Activated CD8-positive, alpha-beta memory T cell treated with anti-CD3 and anti-CD28 coated beads, Interleukin-2, amount 10 ng/mL, durations not matched to agents 7 days and 5 days (primary cell): ENCODE measurements at places on chromosomes 7 and 10. TPM values are rescaled to one million over a fixed set of nuclear protein-coding genes. Genes with fewer than 3 reads are reported as not detected.

The EIF3A gene
- total RNA-seq, result 131 TPM

The GFRA1 gene
- total RNA-seq, result not detected

The CUL1 gene
- 84.3 TPM for total RNA-seq

DNA sequence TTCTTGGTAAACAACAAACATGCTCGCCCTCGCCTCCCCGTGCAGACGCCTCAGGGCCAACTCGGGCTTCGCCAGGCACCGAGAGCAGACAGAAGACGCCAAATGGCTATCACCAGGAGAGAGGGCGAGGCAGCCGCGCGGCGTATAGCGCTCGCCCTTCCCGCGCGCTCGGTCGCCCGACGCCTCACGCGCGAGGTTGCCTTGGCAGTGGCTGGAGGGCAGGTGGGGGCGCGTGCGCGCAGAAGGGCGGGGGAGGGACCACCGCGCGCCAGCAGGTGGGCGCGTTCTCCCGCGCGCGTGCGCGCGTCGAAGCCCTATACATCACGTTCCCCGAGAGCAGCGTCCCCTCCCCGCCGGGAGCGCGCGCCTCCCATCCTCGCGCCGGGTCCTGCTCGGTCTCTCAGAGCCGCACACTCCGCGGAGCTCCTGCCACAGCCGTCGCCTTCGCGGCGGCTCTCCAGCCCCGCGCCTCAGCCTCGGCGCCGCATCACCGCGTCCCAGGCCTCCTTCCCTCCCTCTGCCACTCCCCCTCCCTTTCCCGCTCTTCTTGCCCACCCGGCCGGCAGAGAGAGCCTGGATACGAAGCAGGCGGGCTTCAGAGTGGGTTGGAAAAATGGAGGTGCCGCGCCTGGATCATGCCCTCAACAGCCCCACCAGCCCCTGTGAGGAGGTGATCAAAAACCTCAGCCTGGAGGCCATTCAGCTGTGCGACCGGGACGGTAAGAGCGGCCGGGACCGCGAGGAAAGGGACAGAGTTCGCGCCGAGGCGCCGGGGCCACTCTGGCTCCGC, at the start of gene PHYHIPL:
Gene PHYHIPL (plus strand): TSS at position 403 of the 790 bp plus-strand sequence. CDS start 211 bp downstream, at position 614.
- DNase-seq, result no peak

- DNase-seq, result peak; percentile 67
These were observed 51.6 kb downstream of the PRLHR start for GRCh38 chr10:118543714-118544400.
